ENCODE measurements at places on chromosomes 2 and 18. TPM values are rescaled to one million over a fixed set of nuclear protein-coding genes. Genes with fewer than 3 reads are reported as not detected.
A peak's percentile ranks its signal among the peaks of the same experiment; 100 is the strongest.

- DNase-seq = no peak
Measured at GRCh38 chr2:112134120-112134519, 4.1 kb upstream of the FBLN7 start.

DNA sequence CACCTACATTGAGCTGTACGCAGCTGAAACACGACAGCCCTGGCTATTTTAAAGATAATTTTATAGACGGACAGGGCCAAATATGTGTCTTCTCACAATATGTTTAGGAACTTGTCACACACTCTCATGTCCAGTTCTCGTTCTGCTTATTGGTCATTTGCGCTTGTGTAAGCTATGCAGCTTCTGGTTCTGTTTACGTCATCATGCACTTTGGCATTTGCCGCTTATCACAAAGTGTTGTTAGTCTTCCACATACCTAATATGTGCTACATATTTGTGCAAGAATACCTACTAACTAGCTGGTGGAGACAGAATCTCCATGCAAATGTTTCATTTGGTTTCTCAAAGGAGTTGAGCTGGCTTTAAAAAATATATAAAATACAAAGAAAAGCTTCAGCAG, 7.5 kb upstream of the ZNF516 start:
- no peak for DNase-seq

SIX3 gene
- total RNA-seq = not detected

- DNase-seq = no peak
Measured at GRCh38 chr2:195818106-195818505, 161.1 kb downstream of the SLC39A10 start.

DNA sequence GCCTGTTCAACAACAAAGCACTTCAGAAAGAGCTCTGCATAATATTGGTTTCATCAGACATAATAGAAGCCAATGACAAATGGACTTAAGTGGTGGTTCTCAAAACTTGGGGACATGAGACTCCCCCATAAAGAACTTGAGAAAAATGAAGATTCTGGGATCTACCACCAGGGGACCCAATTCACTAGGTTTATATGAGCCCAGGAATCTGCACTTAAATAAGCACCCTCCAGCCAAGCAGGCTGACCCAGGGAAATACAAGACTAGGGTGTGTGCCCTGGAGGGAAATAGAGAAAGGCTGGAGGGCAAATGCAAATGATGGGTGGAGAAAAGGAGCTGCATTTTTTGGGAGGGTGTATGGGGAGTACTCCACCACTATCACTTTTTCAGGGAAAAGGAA, 52.5 kb downstream of the SATB2 start:
- peak; percentile 24 for DNase-seq

- DNase-seq = no peak
Measured at GRCh38 chr2:15388406-15389325, 172.5 kb downstream of the NBAS start.

- DNase-seq = no peak
Measured at GRCh38 chr2:102922321-102922720, 160.5 kb downstream of the TMEM182 start.

GRCh38 chr2:18518116-18519111, 42.0 kb downstream of the RDH14 start:
- peak; percentile 58 for DNase-seq

DNA sequence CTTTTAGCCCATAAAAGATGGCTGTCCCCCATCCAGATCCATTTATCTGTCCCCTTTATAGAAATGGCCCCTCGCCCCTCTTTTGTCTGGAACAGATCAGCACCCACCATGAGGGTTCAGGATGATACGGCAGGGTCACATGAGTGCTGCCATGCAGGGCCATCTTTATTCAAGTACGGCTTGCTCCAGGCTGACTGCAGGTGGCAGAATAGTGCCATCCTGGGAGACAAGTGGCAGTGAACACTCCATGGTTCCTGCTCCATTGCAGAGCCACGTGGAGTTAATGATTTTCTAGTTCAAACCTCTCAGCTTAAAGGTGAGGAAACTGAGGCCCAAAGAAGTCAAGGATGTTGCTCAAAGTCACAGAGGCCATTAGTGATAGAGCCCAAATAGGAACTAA, 180.6 kb downstream of the CLIP4 start:
- peak; percentile 31 for DNase-seq

- DNase-seq = no peak
Measured at GRCh38 chr2:211259831-211260476, 703.6 kb downstream of the CPS1 start.

- DNase-seq = peak; percentile 7
Measured at GRCh38 chr2:32712870-32713269, 85.0 kb downstream of the TTC27 start.

UPP2 gene
- not detected for total RNA-seq

DNA sequence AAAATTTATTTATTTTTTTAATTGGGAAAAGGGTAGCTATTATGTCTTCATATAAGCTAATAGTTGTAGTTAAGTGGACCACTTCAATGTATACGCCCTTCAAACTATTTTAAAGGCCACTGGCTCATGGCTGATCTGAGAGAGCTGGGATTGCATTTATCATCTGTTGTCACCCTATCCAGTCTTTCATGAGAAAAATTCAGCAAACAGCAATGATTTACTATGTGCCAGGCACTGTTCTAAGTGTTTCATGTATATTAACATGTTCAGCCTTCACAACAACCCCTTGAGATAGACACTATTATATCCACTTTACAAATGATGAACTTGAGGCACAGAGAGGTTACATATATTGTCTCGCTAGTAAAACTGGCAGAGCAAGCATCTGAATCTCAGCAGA, 66.1 kb upstream of the ZNF397 start:
- DNase-seq = no peak

DNA sequence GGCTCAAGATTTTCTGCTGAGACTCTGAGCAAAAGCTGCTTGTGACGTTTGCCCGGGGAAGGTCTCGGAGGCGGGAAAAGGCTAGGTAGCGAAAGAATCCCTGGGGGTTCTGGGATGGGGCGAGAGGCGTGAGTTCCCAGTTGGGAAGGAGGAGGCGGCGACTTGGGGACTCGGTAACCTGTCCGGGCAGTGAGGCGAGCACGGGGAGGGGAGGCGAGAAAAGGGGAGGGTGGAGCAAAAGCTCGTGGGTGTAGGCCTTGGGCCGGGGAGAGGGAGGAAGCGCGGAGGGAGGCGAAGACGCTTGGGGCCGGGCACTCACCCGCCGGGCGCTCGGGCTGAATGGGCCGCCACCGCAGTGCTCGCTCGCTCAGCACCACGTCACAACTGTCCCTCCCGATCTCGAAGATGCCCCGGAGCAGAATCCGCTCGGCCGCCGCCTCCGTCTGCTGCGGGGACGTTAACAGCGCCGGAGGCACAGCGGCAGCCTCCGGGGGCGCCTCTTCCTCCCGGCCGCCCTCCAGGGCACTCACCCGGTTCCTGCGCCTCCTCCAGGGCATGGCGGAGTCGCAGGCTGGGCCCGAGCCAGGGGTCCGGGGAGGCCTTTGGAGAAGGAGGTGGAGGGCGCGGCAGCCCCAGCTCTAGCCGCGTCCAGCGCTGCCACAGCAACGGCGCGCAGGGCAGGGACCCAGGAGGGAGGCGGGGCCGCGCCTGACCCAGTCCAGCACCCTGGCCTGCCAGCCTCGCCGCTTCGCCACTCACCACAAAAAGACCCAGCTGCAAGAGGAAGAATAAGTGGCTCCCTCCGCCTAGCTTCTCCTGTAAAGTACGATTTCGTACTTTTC, at the start of gene CERKL:
Gene CERKL (minus strand): TSS at position 656 of the 842 bp plus-strand sequence. CDS start 99 bp downstream, at position 557.
- peak; percentile 75 for DNase-seq

- DNase-seq = no peak
Measured at GRCh38 chr2:240956935-240957655, 41.3 kb upstream of the SNED1 start.

- peak; percentile 18 for DNase-seq
Measured at GRCh38 chr2:147980940-147981528, 39.5 kb downstream of the ORC4 start.

GRCh38 chr2:110173523-110173922, 31.3 kb downstream of the NPHP1 start:
- peak; percentile 11 for DNase-seq

GRCh38 chr2:48562281-48562680, 32.3 kb downstream of the STON1 start:
- DNase-seq = no peak

DNA sequence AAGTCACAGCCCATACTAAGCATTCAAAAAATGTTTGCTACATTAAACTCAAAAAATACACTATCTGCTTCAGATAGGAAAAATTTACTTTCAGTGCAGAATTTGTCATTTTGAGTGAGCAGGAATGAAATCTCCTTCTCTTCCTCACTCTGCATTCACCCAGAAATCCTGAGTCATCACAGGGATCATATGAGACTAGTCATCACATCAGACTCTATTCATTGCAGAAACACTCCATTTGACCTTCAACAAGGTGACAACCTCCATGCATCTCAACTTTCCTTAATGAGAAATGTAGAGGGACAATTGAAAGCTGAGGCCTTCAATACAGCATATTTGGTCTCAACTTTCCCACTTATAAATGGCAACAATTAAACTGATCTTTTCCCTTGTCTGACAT, 130.4 kb upstream of the CYP26B1 start:
- peak; percentile 75 for DNase-seq

- DNase-seq = no peak
Measured at GRCh38 chr2:152676461-152676860, 40.8 kb downstream of the PRPF40A start.

DNA sequence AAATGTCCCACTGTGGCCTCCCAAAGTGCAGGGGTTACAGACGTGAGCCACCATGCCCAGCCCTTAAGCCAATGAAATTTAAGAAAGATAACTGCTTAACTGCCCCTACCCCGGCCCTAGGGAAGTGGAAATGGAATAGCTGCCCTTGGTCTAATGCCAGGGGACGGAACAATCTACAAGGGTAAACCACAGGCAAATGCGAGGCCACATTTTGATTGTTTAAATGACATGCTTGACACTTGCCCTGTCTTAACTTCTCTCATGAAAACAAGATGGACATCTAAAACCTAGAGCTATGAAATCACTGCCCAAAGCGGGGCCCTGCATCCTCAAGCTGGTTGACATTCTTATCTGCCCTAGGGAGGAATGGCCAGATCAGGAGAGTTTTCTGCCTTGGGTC, 5.5 kb upstream of the ITSN2 start:
- no peak for DNase-seq

SLC19A3 gene
- not detected for total RNA-seq

INPP1 gene
- total RNA-seq = 6.6 TPM

DNA sequence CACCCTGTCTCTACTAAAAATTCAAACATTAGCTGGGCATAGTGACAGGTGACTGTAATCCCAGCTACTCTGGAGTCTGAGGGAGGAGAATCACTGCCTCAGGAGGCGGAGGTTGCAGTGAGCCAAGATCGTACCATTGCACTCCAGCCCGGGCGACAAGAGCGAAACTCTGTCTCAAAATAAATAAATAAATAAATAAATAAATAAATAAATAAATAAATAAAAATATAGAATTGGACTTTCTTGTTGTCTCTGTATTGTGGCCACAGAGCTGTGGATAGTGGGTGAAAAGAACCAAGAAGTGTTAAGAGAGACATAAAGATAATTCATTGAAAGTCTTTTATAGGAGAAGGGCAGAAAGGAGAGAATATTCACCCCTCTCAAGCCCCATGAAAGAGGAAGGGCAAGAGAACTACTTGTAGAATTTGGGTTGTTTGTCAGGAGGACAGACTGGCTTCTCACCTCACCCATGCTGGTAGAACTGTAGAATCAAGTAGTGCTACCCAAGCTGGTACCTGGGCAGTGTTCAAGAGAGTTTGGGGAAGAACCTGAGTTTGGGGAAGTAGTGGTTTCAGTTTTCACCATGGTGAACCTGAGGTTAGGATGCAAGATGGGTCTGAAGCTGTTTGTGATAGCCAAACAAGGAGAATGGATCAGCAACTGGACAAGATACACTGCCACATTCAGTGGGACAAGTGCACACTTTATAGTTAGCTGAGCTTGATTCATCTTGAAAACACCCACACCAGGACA, 256.5 kb downstream of the CD226 start:
- no peak for DNase-seq

GRCh38 chr2:196234672-196235071, 63.3 kb upstream of the STK17B start:
- DNase-seq = peak; percentile 89

- no peak for DNase-seq
Measured at GRCh38 chr18:57441071-57441794, 6.1 kb downstream of the ONECUT2 start.

- DNase-seq = no peak
Measured at GRCh38 chr2:9996321-9996720, 44.8 kb downstream of the GRHL1 start.

DNA sequence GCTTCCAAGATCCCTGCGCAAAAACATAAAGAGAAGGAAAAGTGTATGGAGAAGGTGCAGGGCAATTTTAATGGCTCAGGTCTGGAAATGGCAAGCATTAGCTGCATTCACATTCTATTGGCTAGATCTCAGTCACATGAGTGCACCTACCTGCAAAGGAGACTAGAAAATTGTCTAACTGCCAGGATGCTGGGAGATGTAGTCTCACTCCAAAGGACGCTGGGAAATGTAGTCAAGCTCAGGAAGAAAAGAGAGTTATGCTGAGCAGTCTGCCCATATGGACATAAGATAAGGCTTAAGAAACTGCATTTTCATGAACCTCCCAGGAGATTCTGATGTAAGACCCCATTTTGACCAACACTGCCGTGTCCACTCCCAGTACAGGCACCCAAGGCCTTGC, 9.5 kb upstream of the KLHL29 start:
- DNase-seq = peak; percentile 61

SCN2A gene
- total RNA-seq = 0.44 TPM

DNA sequence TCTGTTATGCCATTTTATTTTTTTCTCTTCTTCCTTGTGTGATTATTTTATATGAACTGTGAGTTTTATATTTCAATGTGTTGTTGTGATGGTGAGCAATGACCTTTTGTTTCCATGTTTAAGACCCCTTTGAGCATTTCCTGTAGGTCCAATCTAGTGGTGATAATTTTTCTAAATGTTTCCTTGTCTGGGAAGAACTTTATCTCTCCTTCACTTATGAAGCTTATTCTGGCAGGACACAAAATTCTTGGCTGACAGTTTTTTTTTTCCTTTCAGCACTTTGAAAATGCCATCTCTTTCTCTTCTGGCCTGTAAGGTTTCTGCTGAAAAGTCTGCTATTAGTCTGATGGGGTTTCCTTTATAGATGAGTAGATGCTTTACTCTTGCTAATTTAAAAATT, 53.2 kb downstream of the G6PC2 start:
- DNase-seq = no peak

DNA sequence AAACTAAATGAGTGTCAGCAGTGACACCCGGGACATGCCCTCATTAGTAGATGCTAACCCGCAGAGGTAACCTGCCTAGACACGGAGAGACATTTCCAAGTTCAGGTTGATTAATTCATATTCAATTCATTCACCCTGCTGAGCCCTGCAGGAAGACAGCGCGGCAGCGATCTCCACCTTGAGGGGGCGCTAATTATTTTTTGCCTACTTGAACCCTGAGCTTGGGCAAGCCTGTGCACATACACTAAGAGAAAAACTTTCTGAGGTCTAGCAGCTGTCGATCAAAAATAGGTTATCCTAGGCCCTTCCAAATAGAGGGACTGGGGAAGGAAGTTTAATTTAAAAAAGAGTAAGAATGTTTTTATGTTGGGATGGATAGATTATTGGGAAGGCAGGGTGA, 1.3 kb upstream of the LYPD6 start:
- DNase-seq = peak; percentile 15
